ENCODE measurements at places on chromosomes 16 and 17. TPM values are rescaled to one million over a fixed set of nuclear protein-coding genes. Genes with fewer than 3 reads are reported as not detected.
A peak's percentile ranks its signal among the peaks of the same experiment; 100 is the strongest.

Gene KIAA0753
- 4.2 TPM for polyA plus RNA-seq

- no peak for DNase-seq
Measured at GRCh38 chr17:82064433-82065192, 991 bp downstream of the DUS1L start.

GRCh38 chr16:22063888-22064467 lies 28.4 kb upstream of the VWA3A start:
- no peak for DNase-seq

DNA sequence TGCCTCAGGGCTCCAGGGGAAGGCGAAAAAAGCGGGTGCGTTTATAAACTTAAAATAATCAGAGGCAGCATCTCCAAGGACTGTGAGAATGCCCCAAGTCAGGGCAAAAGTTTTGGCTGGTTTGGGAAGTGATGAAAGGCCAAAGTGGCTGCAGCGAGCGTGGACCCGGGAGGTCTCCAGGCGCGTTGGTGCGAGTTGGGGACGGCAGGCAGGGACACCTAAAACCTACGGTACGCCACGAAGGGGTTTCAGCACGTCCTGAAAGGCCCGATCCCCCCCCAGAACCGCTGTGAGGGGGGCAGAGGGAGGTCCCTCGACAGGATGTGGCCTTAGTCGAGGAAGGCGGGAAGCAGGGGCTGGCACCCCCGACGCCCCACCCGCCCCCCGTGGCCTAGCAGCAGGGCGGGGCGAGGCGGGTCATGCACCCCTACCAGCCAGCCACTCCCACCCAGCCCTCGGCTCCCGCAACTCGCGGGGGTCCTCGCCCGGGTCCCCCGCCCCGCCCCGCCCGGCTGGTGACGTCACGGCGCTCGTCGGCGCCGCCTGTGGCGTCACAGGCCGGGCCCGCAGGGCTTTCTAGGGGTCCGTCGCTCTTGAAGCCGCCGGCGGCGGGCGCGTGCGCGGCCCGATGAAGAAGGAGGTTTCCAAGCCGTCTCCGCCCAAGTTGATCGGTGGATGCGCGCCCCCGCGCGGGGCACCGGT lies at the start of gene MYCBPAP:
Gene MYCBPAP (plus strand): TSS at position 569 of the 702 bp plus-strand sequence. CDS start 236 bp downstream, outside the sequence.
- peak; percentile 91 for DNase-seq

DNA sequence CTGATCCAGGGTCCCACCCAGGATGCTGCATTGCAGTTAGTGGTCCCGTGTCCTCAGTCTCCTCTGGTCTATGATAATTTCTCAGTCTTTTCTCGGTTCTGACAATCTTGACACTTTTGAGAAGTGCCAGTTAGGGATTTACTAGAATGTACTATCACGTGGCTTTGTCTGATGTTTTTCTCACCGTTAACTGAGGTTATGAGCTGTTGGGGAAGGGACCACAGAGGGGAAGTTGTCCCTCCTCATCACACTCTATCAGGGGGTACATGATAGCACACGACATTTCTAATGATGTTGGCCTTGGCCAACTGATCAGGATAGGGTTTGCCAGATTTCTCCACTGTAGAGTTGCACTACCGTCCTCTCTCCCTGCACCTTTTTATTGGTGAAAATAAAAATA lies 250.9 kb upstream of the SDK2 start:
- no peak for DNase-seq

GRCh38 chr17:56977673-56978395 lies at the start of gene SCPEP1:
TSS of gene SCPEP1 (plus strand) at chr17:56978131. CDS start at chr17:56978160, 29 bp downstream.
- DNase-seq, result peak; percentile 88

Gene B3GNT9
- 12.1 TPM for polyA plus RNA-seq

Gene NKD1
- 1.1 TPM for polyA plus RNA-seq

DNA sequence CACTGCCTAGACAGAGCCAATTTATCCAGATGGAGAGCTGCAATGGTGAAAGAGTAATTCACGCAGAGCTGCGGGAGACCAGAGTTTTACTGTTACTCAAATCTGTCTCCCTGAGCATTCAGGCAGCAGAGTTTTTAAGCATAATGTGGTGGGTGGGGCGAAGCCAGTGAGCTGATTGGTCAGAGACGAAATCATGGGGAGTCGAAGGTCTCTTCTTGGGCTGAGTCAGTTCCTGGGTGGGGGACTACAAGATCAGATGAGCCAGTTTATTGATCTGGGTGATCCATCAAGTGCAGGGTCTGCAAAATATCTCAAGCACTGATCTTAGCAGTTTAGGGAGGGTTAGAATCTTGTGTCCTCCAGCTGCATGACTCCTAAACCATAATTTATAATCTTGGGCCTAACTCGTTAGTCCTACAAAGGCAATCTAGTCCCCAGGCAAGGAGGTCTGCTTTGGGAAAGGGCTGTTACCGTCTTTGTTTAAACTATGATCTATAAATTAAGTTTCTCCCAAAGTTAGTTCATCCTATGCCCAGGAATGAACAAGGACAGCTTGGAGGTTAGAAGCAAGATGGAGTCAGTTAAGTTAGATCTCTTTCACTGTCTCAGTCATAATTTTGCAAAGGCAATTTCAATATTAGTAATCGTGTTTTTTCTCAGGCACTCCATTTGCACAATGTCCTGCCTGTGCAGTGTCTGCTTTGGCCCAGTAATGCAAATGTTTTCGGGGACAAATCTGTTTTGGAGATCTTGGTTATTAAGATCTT lies 27.0 kb downstream of the PIGL start:
- DNase-seq, result peak; percentile 6

Gene CRHR1
- polyA plus RNA-seq, result not detected

DNA sequence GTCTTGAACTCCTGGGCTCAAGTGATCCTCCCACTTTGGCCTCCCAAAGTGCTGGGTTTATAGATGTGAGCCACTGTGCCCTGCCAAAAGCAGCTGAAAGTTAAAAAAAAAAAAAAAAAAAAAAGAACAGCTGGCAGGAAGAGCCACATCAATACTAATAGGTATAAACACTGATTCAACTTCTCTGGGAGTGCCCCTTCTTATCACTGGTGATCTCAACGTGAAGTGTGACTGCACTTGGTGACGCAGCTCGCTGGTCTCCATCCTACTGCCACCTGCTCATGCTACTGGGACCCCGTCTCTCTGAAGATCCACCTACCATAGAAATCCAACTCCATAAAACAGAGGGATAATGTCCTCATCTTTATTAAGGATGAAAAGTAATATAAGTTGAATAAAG lies 40.8 kb downstream of the RNF157 start:
- no peak for DNase-seq

GRCh38 chr16:30115238-30115637 lies 1.9 kb upstream of the GDPD3 start:
- DNase-seq, result peak; percentile 40

DNA sequence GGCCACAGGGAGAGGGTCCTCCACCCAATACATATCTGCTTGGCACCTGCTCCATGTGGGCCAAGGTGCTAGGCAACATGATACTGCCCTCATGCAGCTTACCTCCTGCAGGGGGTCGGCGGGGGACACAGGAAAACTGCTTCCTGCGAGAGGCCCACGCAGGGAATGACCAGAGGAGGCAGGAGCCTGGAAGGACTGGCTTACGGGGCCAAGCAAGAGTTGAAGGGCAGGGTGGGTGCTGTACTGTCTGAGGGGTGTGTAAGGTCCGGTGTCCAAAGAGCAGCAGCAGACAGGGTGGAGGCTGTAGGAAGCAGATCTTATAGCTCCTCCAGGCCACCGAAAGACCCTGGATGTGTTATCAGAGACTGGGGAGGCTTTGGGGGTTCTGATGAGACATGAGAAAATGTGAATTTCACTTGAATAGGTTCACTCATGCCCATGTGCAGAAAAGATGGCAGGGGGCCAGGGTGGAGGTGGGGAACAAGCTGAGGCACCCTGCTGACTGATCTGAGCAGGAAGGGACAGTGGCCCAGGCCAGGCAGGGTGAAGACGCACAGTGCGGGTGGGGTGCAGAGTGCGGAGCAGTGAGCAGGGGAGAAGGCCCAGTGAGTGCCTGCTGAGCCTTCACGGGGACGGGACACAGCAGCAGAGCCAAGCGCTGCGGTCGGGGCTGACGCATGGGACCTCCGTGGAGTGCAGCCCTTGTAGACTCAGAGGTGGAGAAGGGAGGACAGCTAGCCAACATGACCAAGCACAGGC lies 8.3 kb downstream of the FLCN start:
- no peak for DNase-seq

- no peak for DNase-seq
Measured at GRCh38 chr16:11563493-11564040, 23.2 kb downstream of the LITAF start.

GRCh38 chr17:32970281-32970680 lies 21.4 kb upstream of the SPACA3 start:
- DNase-seq, result no peak

GRCh38 chr17:8490256-8491023 lies 54.8 kb downstream of the NDEL1 start:
- DNase-seq, result no peak

- no peak for DNase-seq
Measured at GRCh38 chr17:40696651-40697072, 6.9 kb downstream of the KRT24 start.

DNA sequence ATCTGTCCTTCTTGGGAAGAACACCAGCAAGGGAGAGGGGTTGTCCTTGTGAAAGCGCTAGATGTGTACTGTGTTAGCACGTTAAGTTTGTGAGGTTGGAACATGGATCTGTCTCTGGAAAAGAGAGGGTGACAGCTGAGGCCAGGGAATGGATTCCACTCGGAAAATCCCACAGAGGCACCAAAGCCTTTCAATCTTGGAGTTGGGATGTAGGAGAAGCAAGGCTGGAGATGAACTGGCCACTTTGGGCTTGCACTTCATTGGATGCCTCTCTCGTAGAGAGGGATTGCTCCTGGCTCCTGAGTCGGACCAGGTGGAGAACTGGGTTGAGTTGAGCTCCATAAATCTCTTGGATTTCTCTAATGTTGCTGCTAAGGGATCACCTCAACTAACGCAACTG lies 67.2 kb downstream of the CCDC182 start:
- no peak for DNase-seq

Gene TMEM238L
- 3.2 TPM for polyA plus RNA-seq

Gene VTN
- 3.5 TPM for polyA plus RNA-seq
